ENCODE measurements at places on chromosomes 12 and 14.
A peak's percentile ranks its signal among the peaks of the same experiment; 100 is the strongest.

DNA sequence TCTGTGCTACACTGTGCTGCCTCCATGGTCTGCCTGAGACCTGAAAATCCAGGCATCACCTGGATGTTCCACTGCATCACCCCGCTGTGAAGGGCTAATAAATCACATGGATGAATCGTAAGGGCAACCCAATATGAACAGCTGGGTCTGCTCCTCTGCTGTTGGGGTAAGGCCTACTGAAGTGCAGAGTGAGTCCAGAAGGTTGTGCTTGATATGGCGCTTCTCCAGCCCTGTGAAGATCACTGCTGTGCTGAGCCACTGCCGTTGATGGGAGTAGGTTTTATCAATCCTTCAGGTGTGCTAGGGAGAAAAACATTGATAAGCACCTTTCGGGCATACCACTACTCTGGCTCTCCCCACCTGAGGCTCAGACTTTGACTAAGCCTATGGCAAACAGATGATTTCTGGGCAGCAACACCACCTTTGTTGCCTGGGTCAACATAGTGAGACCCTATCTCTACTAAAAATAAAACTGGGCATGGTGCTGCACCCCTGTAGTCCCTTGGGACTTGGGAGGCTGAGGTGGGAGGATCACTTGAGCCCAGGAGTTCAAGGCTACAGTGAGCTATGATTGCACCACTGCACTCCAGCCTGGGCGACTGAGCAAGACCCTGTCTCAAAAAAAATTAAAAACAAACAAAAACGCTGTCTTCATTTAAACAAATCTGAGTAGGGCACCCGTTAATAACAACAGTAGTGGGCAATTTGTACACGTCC is 1.7 kb downstream of the ACVRL1 start:
- no peak for DNase-seq

DNA sequence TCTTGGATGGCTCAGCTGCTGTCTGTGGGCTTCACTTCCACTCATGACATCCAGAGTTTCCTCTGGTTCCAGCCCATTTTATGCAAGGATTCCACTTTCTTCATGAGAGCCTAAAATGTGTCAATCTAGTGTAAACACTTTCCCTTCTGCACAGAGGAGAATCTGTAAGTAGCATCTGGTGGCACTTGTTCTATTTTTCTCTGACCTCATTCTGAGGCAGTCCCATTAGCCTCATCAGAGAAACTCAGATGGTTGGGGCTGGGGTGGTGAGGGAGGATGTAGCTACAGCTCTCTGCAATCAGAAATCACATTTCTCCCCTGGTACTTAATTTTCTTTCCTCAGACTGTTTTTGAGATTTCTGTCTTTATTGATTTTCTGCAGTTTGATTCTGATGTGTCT is 81.6 kb downstream of the PRMT8 start:
- DNase-seq: no peak

- DNase-seq: peak; percentile 28
These were observed 4.0 kb downstream of the RBM19 start for GRCh38 chr12:113961921-113962710.

GRCh38 chr12:5176036-5176435 is 132.4 kb downstream of the KCNA5 start:
- DNase-seq: no peak

- DNase-seq: peak; percentile 55
These were observed 1.2 kb upstream of the TNFAIP2 start for GRCh38 chr14:103121846-103122584.

DNA sequence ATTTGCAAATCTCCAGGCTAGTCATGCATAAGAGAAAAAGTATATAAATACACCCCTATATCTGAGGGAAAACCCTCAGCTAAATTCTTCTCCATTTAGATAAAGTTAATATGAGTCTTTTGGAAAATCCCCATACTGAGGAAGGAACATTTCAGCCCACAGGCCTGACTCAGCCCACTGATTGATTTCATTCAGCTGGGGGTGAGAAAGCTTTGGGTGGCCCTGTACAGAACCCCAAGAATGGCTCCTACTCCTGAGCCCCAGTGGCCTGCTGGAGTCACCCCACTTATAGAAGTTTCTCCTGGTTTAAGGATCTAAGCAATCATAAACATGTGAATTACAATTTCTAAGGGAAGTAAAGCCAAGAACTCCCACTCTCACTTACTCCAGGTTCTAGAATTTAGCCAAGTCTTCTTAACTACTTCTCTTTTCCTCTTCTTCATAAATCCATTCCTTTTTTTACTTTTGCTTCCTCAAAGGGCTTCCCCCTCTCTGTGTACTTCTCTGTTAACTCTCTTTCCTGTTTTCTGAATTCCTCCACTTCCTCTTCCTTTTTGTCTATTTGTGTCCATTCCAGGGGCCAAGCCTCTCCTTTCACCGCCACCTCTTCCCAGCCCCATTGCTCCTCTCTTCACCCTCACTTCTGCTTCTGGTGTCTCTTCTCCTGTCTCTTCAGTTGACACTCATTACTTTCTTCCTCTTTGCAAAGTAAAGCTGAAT is 21.0 kb downstream of the RTN1 start:
- no peak for DNase-seq

- DNase-seq: no peak
These were observed 1.7 kb downstream of the PAWR start for GRCh38 chr12:79689061-79689476.

DNA sequence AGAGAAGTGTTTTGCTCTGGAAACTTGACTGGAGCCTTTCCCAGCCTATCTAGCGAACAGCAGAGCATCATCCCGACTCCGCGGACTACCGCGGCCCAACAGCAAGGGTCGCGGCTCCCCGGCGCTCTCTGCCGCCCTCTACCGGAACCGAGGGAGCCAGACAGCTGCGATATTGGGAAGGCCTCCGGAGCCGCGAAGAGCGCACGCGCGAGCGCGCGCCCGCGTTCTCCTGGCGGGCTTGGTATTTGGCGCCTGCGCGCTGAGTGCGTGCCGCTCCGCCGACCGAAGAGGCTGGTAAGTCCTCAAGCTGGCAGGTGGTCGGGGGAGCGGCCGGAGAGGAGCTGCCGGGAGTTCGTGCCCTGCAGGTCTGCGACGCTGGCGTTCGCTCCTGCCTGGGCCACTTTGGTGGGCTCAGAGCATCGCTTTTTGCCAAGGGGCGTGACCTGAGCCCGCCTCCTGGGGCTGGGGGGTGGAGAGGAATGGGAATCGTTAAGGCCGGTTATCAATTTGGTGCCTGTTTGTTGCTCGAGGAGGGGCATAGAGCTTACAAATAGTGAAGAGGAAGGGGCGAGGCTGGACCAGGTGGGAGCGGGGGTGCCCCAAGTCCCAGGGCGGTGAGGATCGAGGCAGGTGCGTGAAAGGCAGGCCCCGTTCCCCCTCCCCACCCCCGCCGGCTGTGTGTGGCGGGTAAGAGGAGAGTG is at the start of gene TMEM106C:
TSS of gene TMEM106C (plus strand) at position 257 of the 701 bp plus-strand sequence. CDS start 641 bp downstream, outside the sequence.
- peak; percentile 100 for DNase-seq

GRCh38 chr12:92634730-92635129 is 68.1 kb upstream of the PLEKHG7 start:
- DNase-seq: no peak

DNA sequence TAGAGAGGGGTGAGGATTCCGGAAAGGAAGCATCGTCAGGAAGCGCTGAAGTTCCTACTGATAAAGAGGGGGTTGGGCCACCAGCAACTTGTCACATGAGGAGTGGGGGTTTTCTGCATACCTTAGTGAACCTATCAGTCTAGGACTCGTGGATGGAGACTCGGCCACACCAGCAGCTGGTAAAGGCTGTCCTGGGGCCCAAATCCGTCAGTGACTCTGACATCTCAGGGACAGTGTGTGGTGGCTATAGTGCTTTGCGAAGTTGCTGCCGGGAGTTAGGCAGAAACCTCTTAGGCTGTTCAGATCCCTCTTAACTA is 16.4 kb downstream of the RNASE2 start:
- no peak for DNase-seq

GRCh38 chr14:53807542-53807941 is 149.1 kb downstream of the BMP4 start:
- no peak for DNase-seq

GRCh38 chr14:99595034-99595433 is 9.0 kb downstream of the CCDC85C start:
- DNase-seq: no peak

DNA sequence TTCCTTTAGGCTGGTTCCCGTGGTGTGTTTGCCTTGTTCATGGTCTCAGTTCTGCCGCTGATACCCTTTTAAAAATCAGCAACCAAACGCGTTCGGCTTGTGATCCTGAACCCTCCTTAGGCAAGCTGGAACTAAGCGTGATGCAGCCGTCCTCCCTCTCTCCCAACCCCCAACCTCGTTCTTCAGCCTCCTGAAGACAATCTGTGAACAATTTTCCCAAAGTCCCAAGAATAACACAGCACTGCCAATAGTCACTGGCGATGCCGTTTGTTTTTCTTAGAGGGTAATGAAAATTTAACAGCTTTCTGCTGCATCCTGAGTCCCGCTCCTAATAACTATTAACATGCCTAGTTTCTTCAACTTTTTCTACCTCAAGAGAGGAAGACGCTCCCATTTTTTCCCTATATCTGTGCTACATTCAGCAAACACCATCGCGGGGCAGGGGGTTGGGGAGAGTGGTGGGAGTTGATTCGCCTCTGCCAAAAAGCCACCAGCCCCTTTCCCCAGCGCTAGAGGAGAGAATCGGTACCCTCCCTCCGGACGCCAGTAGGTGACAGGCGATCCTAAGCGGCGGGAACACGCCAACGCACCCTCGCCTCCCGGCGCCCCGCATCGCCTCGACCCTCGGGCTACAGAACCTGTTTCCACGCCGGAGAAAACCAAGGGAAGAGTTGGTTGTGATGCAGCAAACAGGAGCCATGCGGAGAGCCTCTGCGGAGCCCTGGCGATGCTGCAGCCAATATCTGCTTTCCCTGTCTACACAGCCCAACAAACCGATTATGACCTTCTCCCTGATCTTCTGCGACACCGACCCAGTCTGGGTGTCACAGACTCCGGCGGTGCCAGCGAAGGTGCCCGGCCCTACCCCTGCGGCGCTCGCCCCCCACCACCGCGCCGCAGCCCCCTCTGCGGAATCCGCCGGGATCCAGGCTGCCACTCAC is 752 bp downstream of the PRICKLE1 start:
- no peak for DNase-seq

- DNase-seq: no peak
These were observed 30.0 kb downstream of the PELI2 start for GRCh38 chr14:56147986-56148901.

GRCh38 chr14:34093883-34094282 is 143.0 kb upstream of the EGLN3 start:
- no peak for DNase-seq

- DNase-seq: no peak
These were observed 66.3 kb downstream of the VRK1 start for GRCh38 chr14:96863327-96863985.

DNA sequence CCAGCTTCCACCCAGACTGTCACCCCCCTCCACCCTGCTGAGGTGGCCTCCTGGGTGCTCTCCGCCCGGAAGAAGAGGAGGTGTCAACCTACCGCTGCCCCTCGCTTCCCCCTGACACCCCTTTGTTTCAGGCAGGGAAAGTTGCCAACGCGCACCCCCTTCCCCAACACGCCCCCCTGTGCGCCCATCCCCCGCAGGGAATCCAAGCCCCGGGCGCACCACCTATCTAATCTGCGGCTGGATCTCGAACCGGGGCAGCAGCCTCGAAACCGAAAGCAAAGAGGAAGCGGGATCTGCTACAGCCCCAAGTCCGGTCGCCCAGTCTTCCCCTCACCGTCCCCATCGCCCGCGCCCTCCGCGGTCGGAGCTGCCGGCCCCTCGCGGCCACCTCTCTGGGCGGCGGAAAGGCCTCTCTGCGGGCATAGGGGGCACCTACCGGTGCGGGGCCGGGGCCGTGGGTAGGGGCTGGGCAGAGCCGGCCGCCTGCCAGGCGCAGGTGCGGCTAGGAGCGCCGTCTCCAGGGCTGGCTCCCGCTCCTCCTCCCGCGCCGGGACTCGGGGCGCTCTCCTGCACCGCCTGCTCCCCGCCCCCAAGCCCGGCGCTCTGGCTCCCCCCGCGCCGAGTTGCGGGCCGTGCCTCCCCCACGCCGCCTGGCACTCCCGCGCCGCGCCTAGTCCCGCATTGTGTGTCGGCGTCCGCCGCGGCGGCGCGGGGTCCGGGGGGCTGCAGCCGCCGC is 18.3 kb upstream of the PLEKHH1 start:
- DNase-seq: peak; percentile 48

GRCh38 chr12:9843407-9843806 is 16.1 kb downstream of the KLRF1 start:
- no peak for DNase-seq

DNA sequence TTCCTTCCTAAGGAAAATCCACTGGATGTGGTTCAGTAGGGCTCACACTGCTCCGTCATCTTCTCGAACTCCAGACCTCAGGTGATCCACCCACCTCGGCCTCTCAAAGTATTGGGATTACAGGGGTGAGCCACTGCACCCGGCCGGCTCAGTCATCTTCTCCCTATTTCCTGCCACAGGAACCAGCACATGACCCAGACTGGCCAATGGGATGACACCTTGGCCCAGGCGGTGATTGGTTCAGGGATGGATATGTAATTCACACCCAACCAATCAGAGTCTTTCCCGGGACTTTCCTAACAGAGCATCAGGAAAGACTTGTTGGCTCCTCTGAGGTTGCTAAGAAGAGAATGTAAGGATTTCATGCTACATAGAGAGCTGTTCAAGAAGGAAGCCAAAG is 19.2 kb upstream of the C12orf76 start:
- DNase-seq: no peak

GRCh38 chr14:104373055-104373854 is 206.3 kb upstream of the C14orf180 start:
- DNase-seq: no peak

DNA sequence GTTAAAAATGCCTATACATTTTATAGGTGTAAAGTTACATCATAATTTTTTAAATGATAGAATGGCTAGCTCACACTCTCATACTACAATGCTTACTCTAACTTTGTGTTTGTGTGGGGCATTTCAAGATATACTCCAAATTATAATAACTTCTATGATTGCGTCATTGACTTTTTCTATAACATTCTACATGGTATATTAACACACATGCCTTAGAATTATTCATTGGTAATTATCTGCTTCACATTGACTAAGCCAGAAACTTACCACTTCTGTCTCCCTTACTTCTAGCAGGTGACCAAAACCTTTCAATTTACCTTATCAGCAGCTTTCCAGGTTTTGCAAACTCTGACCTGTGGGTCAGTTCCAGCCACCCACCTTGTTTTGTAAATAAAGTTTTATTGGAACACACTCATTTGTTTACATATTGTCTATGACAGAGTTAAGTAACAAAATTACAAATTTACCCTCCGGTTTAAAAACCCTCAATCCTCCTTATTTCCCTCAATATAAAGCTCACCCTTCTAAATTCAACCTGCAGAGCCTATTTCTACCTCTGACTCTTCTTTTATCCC is 12.7 kb upstream of the FLRT2 start:
- no peak for DNase-seq

DNA sequence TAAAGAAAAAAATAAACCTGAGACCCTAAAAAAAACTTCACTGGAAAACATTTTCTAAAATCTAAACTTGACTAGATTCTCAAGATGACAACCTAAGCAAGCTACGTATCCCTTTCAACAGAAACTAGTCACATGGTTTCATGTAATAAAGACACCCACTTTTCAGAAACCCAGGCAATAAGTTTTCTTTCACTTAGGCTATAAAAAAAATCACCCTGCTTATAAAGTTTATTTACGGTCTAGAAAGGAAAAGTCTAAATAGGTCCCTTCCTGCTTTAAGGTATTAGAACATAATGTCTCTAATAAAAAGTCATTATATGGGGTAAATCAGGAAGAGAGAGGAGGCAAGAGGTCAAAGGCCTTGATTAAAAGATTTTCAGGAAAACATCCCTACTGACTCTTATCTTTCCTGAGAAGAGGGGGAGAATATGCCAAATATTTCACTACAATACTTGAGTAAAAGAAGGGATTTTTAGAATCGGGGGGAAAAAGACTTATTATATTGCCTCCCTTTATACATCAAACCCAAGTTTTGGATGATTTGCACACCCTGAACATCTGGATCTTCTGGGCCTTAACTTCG is 9.5 kb downstream of the CLIP1 start:
- no peak for DNase-seq
